ENCODE measurements at places on chromosomes 12 and 14.

- no peak for DNase-seq
- H3K4me1 ChIP-seq: peaks cover 32% of the 10 kb centered on the region
- H3K27me3 ChIP-seq: no peaks in the 10 kb centered on the region
- peak overlapping the region; percentile 94 for H3K27ac ChIP-seq
- peak overlapping the region; percentile 81 for H3K4me3 ChIP-seq
Measured at GRCh38 chr12:28253161-28253641, 62.9 kb downstream of the CCDC91 start.

DNA sequence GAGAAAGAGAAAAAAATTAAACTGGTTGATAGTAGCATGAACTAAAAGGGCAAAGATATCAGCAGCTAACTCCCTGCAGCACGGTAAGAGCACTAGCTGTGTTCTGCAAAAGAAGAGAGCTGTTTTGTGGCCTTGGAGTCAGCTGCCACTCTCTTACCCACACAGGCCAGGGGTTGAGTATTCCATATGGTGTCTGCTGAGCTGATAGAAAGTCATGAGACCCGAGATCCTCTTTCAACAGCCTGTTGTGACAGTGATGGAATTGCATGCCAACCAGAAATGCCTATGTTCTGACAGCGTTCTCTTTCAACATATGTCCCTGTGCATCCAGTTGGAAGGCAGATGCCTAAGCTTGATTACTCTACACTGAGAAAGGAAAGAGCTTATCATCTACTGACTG is 39.9 kb downstream of the TMTC1 start:
- H3K4me1 ChIP-seq: no peaks in the 10 kb centered on the region
- no peaks in the 10 kb centered on the region for H3K36me3 ChIP-seq
- no peak for DNase-seq
- no peak overlapping the region for H3K4me3 ChIP-seq
- no peaks in the 10 kb centered on the region for H3K27me3 ChIP-seq

- H3K36me3 ChIP-seq: no peaks in the 10 kb centered on the region
- DNase-seq: no peak
- peaks cover 4% of the 10 kb centered on the region for H3K4me1 ChIP-seq
Measured at GRCh38 chr14:101620031-101620788, 58.9 kb downstream of the DIO3 start.

GRCh38 chr12:56229916-56230431 is at the start of gene SLC39A5:
SLC39A5 (plus strand) TSS chr12:56230051; CDS start chr12:56231275, 1,224 bp downstream.
- no peak within 1 kb of the TSS for H3K27ac ChIP-seq
- H3K36me3 ChIP-seq: peaks cover 13% of the 10 kb centered on the region
- peaks cover 13% of the 10 kb centered on the region for H3K4me1 ChIP-seq
- no peak for DNase-seq
- no peaks in the 10 kb centered on the region for H3K27me3 ChIP-seq

- no peak overlapping the region for H3K27ac ChIP-seq
- no peak for DNase-seq
- no peaks in the 10 kb centered on the region for H3K36me3 ChIP-seq
- no peaks in the 10 kb centered on the region for H3K4me1 ChIP-seq
- H3K4me3 ChIP-seq: no peak overlapping the region
- no peaks in the 10 kb centered on the region for H3K27me3 ChIP-seq
Measured at GRCh38 chr12:87813476-87814234, 215.5 kb downstream of the C12orf50 start.

Data from activated naive CD8-positive, alpha-beta T cell treated with anti-CD3 and anti-CD28 coated beads, Interleukin-2, amount 10 ng/mL, durations not matched to agents 7 days and 5 days (primary cell).